Fibroblast of skin of abdomen (primary cell): ENCODE measurements at places on chromosomes 7 and 10.
A peak's percentile ranks its signal among the peaks of the same experiment; 100 is the strongest.

DNA sequence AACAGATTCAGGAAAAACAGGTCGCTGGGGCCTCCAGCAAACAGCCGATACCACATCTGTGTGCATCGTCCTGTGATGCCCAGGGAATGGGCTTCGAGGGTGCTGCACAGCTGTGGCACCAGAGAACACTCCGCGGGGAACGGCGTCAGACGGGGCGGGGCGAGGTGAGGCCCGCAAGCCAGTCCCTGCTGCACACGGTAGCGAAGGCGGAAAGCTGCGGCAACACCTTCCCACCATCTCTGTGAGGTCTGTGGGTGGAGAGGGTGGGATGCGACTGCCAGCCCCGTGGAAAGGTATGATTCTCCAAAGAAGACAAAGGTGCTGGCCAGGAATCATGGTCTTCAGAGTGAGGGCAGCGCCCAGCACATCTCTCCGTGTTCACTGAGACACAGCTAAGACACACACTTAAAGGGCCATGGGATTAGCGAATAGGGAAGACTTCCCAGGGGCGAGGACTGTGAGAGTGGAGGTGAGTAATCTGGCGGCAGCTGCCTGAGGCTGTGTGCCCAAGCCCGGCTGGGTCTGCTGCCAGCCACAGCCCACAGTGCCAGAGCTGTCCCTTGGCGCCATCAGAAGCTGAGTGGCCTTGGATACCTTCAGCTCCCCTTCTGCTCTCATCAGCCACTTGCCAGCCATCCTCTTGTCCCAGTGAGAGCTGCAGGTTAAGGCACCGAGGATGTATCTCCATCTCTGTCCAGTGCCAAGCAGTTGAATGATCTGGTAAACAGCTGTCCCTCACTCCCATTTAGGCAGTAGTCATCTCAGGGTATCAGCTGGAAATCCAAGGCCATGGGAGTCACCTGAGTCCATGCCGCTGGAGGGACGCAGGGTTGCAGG lies 17.6 kb downstream of the PRKAG2 start:
- DNase-seq: no peak

DNA sequence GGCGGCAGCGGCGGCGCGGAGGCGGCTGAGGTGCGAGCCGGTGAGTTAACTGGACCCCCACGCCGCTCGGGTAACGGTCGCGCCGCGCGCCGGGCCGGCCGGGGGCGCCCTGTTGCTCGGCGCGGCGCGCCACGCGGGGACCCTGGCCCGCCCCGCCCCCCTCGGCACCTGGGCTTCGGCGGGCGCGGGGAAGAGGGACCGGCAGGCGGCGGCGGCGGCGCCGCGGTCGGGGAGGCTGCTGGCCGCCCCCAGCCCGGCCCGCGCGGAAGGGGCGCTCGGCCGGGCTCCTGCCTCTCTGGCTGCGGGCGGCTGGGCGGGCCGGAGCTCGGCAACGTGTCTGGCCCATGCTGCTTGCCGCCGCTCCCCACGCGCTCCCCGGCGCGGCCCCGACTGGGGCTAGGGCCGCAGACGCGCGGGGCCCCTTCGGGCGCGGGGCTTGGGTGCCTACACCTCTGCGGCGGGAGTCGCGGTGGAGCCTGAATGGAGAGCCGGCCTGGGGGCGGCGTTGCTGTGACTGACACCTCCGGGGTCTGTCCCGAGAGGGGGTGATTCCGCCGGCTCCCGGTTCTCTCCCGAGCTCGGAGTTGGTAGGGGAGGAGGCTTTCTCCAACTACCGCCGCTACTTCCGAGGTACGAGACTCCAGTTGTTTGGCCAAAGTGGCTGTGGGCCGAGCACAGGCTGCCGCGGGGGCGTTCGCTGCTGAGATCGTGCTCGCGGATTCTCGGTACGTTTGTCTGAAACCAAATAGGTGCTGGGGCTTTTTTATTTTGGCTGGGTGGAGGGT lies 494 bp downstream of the PALS2 start:
- peak; percentile 42 for DNase-seq

GRCh38 chr10:100901051-100901450 lies 11.7 kb upstream of the SLF2 start:
- DNase-seq: no peak

- peak; percentile 62 for DNase-seq
Observed at GRCh38 chr7:55280031-55280454, 85.1 kb upstream of the LANCL2 start.

- no peak for DNase-seq
Observed at GRCh38 chr7:4014346-4015050, 667.6 kb upstream of the FOXK1 start.

DNA sequence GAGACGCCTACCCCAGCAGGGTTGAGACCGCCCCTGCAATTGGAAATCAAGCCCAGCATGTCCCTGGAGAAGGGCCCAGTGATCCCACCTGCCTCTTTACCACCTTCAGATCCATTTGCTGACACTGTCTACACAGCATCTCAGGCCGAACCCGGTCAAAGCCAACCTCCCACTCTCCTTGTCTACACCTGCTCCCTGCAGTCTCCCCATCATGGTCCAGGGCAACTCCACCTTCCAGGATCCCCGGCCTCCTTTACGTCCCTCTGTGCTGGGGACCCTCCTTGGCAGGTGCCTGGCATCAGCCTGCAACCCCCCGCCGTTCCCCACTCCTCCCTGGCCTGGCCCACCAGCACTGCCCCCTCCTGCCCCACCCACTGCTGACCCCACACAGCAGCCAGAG lies 227.2 kb downstream of the PAXIP1 start:
- no peak for DNase-seq

DNA sequence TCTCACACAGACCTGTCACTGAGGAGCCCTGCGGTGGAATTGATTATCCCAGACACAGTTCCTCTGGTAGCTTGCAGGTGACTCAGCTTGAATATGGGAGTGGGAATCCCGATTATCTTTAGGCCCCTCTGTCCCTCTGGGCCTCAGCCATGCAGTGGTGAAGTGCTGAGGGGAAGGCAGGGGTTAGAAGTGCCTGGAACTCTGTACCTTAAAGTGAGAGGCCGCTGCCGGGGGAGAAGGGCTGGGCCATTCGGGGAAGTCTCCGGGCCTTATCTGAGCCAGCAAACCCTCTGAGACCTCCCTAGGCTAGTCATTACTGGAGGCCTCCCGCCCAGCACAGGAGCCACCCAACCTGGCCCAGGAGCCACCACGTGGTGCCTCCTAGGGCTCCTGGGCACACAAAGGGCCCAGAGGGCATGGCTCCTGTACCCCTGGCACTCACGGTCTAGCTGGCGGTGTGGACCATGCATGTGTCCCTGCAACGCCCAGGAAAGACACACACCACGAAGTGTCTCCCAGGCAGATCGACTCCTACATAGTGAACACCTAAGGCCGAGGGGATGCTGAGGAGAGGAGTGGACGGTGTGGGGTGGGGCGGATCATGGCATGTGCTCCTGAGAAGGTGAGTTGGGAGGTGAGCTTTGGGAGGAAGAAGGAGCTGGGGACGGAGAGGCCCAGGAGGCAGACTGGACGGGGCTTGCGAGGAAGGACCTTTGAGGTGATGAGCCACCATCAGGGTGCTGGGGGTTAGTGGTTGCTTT lies 56.2 kb downstream of the HK1 start:
- DNase-seq: no peak

DNA sequence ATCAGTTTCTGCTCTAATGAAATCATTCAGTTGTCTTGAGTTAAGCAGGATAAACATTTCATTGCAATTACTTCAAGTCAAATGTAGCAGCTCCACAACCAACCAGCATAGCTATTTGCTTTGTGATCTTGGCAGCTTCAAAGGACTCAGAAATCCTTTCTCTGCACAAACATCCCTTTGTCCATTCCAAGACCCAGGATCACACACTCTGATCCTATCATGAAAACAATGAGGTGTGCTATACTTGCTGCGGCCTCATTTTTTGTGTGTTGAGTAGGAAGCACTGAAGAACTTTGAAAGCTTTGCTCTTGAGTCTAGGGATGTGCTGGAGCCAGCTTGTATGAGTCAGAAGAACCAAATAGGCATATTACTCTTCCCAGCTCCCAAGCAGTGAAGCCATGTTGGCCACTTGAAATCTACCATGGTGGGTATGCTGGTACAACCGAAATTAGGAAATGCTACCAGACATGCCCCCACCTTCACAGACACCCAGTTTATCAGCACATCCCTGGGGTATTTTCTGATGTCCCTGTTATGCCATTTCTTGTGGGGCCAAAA lies 199.4 kb upstream of the PRSS58 start:
- DNase-seq: no peak

DNA sequence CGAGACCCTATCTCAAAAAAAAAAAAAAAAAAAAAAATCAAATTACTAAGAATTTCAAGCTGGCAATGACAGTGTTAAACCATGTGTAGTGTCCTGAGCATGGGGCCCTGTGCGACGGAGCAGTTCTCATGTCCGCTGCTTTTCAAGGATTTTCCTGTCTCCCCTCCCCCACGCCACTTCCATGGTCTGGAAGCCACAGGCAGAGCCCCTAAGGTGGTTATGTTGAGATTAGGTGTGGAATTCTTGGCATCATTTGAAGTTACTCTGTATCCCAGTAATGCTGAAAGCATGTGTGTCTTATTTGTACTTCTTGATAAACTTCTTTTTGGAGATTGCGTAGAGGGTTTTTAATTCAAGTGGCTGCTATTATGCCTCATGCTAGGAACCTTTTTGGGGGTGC lies 65.2 kb downstream of the PFKFB3 start:
- no peak for DNase-seq

GRCh38 chr7:95481271-95482165 lies 4.2 kb upstream of the ASB4 start:
- DNase-seq: peak; percentile 13

DNA sequence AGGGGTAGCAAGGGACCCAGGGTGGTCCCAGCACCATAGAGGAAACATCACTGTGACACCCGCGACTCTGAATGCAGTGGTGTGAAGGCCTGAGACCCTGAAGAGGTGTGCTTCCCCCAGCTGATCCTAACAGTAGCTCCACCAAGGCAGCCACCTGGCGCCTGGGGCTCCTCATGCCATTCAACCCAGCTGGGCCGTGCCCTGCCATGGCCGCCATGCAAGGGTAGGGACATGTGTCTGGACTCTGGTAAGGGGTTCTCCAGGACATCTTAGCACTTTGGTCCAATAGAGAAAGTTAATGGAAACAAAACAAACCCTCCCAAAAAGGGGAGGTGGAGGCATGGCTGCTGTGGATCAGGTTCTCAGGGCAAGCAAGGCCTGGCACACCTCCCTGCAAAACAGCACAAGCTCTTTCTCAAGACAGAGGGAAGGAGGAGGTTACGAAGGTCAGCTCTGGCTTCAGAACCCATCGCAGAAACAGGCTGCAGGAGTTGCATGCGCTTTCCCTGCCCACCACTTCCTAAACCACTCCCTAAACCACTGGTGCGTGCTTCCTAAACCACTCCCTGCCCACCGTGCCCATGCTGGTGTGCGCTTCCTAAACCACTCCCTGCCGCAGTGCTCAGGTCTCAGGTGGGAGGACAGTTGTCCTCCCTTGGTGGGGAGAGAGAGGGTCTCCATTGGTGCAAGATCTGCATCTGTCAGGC lies 108.7 kb downstream of the LARP4B start:
- no peak for DNase-seq

DNA sequence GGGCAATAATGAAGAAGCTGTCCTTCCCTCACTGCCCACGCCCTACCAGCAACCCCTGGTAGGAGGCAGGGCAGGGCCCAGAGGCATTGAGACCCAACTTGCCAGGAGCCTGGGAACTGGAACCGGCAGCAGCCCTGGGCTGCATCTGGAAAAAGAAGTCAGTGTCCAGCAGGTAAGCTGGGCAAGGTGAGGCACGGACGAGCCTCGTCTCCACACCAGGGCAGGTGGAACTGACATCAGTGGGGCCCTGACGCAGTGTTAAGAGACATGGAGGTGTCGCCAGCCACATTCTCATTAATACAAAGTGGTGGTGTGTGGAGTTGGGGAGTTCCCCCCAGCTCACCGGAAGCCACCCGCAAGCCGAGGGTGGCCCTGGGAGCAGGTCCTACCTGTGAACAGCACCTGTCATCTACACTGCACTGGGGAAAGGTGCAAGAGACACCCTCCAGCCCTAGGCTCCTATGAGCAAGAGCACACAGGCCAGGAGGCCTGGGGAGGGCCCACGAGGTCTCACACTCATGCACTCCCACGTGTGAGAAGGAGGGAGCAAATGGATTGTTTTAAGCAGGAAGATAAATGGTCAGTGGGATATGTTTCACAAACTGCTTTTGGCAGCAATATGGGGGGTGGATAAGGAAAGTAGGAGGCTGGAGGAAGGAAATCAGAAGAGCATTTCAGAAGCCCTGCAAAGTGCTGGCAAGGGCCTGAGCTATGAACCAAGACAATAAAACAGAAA lies 53.6 kb downstream of the COBL start:
- no peak for DNase-seq

DNA sequence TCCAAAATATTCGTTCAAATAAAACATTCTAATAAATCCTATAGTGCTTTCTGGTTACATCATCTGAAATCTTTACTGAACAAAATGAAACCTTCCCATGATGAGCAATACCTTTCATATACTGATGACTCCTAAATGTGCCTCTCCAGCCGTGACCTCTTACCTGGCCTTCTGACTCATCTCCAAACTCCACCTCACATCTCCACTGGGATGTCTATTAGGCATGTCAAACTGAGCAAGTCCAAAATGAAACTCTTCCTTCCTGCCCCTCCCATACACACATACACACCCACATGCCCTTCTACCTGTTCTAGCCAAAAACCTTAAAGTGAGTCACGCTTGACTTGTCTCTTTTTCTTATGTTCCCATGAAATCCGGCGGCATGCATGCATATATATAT lies 22.9 kb downstream of the GSAP start:
- peak; percentile 3 for DNase-seq

DNA sequence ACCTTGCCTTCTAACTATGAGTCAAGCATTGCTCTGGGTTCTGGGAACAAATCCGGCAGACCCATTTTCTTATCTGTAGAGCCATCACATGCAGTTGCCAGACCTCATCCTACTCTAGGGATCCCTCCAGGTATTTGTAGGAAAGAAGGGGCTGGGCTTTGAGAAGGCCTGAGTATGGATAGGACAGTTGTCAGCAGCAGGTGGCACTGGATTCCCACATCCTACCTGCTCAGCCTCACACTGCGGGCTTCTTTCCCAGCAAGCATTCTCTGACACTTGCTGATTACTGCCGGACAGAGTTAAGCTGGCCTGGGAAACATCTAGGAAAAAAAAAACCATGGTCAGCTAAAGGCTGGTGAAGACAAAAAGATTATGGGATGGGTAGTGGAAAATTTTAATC lies 224.1 kb downstream of the CCSER2 start:
- DNase-seq: no peak

GRCh38 chr10:119006451-119007210 lies 22.9 kb upstream of the NANOS1 start:
- peak; percentile 97 for DNase-seq

- DNase-seq: no peak
Observed at GRCh38 chr10:130717083-130717482, 580.9 kb downstream of the GLRX3 start.
